IPS DF 19.7 (cell line): ENCODE measurements at places on chromosomes 5 and 9.

DNA sequence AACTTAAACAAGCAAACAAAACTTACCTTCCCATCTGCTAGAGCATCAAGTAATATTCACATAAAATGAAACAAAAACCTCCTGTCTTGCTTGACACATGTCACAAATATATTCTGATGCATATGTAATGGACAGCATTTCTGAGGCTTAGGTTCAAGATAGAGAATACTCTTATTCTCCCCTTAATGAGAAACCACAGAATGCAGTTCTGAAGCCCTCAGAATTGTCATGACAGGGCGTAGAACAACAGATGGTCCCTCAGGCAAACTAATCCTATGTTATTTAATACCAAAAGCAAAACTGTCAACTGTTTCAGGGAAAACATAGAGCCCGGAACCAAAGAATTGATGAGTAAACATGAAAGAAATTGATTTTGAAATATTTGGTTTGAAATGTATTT is 229.9 kb upstream of the RIOK2 start:
- no peak for DNase-seq

DNA sequence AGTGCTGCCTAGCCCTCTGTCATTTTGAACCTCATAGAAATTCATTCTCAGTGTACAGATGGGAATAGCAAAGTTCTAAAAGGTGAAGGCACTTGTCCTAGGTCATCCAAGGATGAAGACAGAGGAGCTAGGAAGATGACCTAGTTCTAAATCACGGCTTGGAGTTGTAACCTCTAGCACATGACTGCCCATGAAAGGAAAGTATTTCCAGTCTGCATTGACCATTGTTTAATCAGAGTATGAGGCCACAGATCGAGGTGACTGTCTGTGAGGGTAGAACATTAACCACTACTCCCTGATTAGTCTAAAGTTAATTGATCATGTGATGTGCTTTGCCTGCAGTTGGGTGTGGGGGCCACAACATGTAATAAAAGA is 674 bp upstream of the TNFSF15 start:
- DNase-seq: no peak

- DNase-seq: no peak
Observed at GRCh38 chr5:9168791-9169556, 376.9 kb downstream of the SEMA5A start.

- DNase-seq: no peak
Observed at GRCh38 chr5:96922499-96923244, 13.2 kb upstream of the LNPEP start.

- DNase-seq: no peak
Observed at GRCh38 chr5:142821733-142822487, 51.7 kb downstream of the ARHGAP26 start.

GRCh38 chr5:103829585-103829984 is 267.0 kb upstream of the NUDT12 start:
- DNase-seq: no peak

DNA sequence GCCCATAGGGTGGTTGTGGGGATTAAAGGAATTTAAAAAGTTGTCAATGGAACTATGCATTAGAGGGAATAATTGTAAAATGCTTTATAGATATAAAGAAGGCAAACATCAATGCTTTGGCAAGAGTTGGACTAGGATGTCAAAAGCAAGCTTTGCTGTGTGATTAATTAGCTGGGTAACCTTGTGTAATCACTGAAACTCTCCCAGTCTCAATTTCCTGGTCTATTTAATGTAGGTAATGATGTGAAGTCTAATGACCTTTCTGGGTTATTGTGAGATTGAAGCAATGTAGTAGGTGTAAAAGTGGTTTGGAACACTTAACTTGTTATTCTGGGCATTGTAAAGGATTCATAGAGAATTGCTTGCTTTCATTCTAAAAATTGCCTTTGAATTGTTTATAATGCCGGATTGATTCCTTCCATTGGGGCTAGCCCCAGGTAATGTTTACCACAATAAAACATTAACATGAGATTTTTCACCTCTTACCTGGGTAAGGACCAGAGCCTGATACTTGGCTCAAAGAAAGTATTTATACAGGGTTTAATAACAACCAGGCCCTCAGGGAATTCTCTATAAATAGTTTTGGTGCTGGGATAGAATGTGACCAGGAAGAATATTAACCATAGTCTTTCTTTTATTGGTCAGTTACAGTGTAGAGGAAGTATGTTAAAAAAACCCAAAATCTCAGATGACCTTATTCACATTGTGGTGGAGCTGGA is 30.0 kb upstream of the CLINT1 start:
- no peak for DNase-seq

GRCh38 chr5:116137544-116138378 is 52.9 kb downstream of the COMMD10 start:
- DNase-seq: no peak

GRCh38 chr5:14036947-14037346 is 92.5 kb upstream of the DNAH5 start:
- no peak for DNase-seq

GRCh38 chr5:60945813-60946187 is 795 bp downstream of the NDUFAF2 start:
- no peak for DNase-seq

DNA sequence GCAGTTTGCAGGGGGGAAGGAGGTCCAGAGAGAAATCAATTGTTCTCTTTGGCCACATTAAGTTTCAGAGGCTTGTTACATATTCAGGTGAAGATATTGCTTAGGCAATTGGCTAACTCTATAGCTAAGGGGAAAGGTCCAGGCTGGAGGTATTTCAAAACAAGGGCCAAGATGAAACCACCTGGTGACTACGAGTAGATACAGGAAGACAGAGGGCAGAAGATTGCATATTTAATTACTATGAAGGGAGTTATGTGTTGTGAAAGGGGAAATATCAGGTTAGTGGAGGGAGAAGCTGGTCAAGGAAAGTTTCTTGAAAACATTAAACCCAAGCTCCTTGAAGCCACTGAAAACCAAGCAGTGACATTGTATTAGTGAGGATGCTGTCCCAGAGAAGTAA is 1.9 kb upstream of the RAD23B start:
- no peak for DNase-seq

- DNase-seq: no peak
Observed at GRCh38 chr5:20678814-20679298, 690.9 kb upstream of the CDH18 start.

- no peak for DNase-seq
Observed at GRCh38 chr5:73388740-73389139, 59.8 kb downstream of the FOXD1 start.

GRCh38 chr9:135154050-135154615 is 66.7 kb downstream of the OLFM1 start:
- DNase-seq: no peak

GRCh38 chr5:59587489-59588337 is 305.8 kb downstream of the PDE4D start:
- peak; percentile 61 for DNase-seq

GRCh38 chr5:164098531-164098930 is 593.1 kb downstream of the MAT2B start:
- DNase-seq: no peak

DNA sequence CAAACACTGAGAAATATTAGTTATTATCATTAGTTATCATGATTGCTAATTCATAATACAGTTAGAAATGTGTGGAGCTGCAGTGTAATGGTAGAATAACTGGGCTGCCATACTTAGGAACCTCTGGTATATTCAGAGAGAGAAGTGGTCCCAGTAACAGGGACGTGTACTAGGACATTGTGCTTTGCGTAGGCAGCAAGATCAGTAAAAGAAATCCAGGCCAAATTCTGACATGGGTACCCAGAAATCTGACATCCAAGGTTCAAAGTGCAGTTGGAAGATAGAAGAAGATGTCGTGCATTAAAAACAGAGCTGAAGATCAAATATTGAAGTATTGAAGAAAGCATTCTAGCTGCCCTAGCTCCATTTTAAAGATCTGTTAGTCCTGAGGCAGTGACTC is 1160.7 kb upstream of the DMAC1 start:
- DNase-seq: no peak

DNA sequence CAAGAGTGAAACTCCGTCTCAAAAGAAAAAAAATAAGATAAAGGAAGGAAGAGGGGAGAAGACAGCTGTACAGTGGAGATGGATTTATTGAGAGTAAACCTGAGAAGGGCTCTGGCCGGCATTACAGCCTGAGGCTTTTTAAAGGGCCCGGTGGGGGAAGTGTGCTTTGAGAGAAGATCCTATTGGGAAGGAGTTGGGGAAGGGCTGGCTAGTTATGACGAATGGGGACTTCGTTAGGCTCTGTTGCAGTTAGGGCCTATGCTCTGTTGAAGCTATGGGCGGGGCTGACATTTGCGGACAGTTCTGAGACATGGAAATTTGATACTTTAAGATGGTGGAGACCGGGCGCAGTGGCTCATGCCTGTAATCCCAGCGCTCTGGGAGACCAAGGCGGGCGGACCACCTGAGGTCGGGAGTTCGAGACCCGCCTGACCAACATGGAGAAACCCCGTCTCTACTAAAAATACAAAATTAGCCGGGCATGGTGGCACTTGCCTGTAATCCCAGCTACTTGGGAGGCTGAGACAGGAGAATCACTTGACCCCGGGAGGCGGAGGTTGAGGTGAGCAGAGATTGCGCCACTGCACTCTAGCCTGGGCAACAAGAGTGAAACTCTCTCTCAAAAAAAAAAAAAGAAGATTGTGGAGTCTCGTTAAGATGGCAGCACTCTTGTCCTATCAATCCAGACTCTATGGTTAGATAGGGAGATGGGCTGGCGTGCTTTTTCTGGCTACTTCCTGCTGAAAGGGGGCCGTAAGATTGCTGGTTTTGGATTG is 33.2 kb downstream of the C9orf50 start:
- no peak for DNase-seq

GRCh38 chr5:173512637-173513435 is 103.6 kb downstream of the BOD1 start:
- DNase-seq: no peak

DNA sequence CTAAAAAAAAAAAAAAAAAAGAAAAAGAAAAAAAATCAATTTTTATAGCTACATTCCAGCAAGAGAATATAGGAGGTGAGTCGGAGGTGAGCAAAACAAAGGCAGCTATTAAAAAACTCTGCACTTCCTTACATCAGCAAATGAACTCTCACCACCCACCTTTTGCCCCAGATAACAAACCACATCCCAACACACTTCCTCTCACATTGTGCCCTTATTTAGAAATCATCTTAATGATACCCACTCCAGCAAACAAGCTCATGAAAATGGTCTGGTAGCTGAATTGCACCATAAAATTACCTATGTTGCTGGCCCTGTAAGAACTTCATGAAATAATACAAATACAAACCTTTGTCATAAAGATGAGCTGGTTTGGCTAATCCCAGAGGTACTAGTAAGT is 82.9 kb downstream of the CEMIP2 start:
- no peak for DNase-seq

DNA sequence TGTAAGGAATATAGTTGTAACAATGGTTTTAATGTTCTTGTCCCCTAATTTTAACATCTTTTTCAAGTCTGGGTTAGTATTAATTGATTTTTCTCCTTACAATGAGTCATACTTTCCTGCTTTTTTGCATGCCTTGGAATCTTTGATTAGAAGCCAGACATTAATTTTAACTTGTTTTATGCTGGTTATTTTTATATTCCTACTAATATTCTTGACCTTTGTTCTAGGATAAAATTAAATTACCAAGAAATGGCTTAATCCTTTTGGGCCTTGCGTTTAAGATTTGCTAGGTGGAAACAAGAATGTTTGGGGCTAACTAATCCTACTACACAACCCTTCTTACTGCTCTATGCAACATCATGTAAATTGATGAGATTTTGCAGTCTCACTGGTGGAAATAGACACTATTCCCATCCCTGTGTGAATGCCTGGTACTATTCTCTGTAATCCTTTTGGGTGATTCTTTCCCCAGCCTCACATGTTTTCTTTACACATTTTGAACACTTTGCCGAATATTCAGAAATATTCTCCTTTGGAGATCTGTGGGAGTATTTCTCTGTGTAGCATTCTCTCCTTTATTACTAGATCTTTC is 47.2 kb downstream of the ZCCHC7 start:
- no peak for DNase-seq

- no peak for DNase-seq
Observed at GRCh38 chr5:135319928-135320606, 79.0 kb downstream of the MACROH2A1 start.

- DNase-seq: peak; percentile 17
Observed at GRCh38 chr9:91089405-91090129, 272.2 kb downstream of the AUH start.

GRCh38 chr9:1941989-1942388 is 73.2 kb upstream of the SMARCA2 start:
- DNase-seq: no peak

GRCh38 chr5:54251981-54252380 is 58.4 kb downstream of the ARL15 start:
- DNase-seq: no peak

- no peak for DNase-seq
Observed at GRCh38 chr9:1721196-1721595, 294.0 kb upstream of the SMARCA2 start.

DNA sequence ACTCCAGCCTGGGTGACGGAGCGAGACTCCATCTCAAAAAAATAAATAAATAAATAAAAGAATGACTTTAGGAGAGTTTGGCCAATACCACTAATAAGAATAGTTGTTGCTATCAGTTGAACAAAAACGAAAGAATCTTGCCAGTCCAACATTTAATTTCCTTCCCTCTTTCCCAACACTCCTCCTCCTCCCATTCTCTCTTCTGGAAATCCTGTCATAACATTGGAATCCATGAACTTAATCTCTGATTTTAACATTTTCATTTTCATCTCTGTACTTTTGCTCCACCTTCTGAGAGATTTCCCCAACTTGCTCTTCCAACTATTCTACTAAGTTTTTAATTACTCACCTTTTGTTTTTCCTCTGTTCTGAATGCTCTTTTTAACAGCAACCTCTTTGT is 42.8 kb upstream of the CDK20 start:
- no peak for DNase-seq

GRCh38 chr5:174044466-174045254 is 846 bp upstream of the NSG2 start:
- no peak for DNase-seq

DNA sequence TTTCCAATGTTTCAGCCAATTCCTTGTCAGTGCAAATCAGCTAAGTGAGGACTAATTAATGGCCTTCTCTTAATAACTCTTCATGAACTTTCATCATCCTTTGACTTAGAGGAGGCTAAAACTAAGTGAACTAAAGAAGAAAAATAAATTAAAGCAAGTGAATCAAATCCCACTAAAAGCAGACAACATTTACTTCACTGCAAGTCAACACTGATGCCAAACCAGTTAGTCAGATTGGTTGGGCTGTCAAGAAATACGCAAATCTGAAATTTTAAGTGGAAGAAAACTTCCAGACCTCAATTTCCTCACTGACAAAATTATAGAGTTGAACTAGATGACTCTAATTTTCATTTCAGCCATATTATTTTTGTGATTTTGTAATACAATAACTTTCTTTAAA is 137.2 kb upstream of the PRLR start:
- DNase-seq: no peak

DNA sequence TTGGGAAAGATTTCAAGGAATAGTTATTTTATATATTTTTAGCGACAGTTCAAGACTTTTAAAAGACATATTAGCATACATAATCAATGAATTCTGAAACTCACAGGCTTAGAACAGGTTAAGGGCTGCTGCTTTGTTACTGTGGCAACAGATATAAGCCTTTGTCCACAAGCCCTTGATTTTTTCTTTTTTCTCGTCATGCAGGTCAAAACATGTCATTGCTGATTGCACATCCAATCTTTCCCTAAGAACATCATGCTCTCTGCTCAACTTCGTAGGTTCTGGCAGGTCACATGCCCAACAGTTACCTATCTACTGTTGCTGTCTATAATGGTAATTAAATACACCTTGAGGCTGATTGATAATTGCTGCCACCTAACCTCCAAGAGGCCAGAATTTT is 172.5 kb upstream of the PTPRD start:
- DNase-seq: no peak

GRCh38 chr9:87370049-87370685 is 127.5 kb upstream of the DAPK1 start:
- no peak for DNase-seq

- no peak for DNase-seq
Observed at GRCh38 chr9:19160085-19160484, 32.8 kb upstream of the PLIN2 start.
